ENCODE measurements at places on chromosomes 6 and 20. TPM values are rescaled to one million over a fixed set of nuclear protein-coding genes. Genes with fewer than 3 reads are reported as not detected.

- no peak for DNase-seq
- H3K4me3 ChIP-seq = no peak overlapping the region
- no peaks in the 10 kb centered on the region for H3K4me1 ChIP-seq
- H3K36me3 ChIP-seq = no peaks in the 10 kb centered on the region
- no peak overlapping the region for H3K27ac ChIP-seq
Observed at GRCh38 chr6:110530671-110531070, 54.3 kb upstream of the SLC22A16 start.

The TRIM26 gene
- 22.6 TPM for total RNA-seq

The ALDH5A1 gene
- total RNA-seq = 18.1 TPM

The PSORS1C2 gene
- total RNA-seq = not detected

DNA sequence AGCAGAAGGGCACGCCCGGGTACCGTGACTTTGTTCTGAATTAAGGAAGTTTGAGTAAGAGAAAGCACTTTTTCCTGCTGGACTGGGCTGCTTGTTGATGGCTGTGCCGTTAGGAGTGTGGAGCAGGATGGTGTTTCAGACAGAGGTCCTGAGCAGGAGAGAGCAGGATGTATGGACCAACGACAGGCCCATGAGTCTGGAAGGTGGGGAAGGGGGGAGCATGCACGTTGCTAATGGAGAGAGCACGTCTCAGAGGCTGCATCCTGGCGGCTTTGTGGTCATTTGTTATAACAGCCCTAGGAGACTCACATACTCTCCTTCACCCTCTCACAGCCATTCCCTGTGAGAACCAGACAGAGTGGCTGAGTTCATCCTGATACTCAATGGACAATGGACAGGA lies 56.8 kb downstream of the PHACTR3 start:
- no peaks in the 10 kb centered on the region for H3K4me1 ChIP-seq
- H3K27me3 ChIP-seq = no peaks in the 10 kb centered on the region
- H3K4me3 ChIP-seq = no peak overlapping the region
- no peak overlapping the region for H3K27ac ChIP-seq
- DNase-seq = no peak
